ENCODE measurements at places on chromosomes 3 and 15.

- DNase-seq: no peak
These were observed 38.7 kb downstream of the FAM174B start for GRCh38 chr15:92616621-92617548.

DNA sequence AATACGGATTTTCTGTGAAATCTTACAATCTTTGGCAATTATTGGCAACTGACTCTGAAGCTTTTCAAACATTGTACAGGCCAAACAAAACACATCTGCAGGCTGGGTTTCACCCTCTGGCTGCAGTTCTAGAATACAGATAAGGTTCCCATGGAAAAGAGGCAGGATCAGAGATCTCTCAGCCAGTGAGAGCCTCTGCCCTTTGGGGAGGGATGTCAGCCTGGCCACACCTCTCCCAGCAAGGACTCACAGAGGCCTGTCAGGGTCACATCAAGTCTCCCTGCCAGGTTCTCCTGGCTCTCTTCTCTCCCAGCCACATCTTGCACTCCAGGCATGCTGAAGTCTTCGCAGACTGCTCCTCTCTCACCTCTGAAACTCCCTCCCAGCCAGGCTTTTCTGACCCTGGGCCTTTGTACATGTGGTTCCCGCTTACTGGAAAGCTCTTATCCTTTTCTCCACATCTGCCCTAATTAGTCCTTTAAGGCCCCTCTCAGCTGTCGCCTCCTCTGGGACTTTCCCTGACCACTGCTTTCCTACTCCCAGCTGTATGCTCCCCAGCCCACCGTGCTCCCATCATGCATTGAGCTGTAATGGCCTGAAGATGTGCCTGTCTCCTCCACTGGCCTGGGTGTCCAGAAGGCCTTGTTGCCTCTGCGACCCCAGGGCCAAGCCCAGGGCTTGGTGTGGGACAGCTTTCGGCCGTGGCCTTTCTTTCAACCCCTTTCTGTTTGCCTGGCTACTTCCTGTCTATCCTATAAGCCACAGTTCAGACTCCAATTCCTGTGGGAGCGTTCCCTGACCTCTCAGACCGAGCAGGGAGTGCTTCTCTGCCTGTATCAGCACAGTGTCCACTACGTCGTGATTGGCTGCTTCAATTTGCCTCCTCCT lies 4.3 kb downstream of the RBP1 start:
- DNase-seq: no peak

- no peak for DNase-seq
These were observed 46.0 kb downstream of the RBM15B start for GRCh38 chr3:51436998-51437639.

DNA sequence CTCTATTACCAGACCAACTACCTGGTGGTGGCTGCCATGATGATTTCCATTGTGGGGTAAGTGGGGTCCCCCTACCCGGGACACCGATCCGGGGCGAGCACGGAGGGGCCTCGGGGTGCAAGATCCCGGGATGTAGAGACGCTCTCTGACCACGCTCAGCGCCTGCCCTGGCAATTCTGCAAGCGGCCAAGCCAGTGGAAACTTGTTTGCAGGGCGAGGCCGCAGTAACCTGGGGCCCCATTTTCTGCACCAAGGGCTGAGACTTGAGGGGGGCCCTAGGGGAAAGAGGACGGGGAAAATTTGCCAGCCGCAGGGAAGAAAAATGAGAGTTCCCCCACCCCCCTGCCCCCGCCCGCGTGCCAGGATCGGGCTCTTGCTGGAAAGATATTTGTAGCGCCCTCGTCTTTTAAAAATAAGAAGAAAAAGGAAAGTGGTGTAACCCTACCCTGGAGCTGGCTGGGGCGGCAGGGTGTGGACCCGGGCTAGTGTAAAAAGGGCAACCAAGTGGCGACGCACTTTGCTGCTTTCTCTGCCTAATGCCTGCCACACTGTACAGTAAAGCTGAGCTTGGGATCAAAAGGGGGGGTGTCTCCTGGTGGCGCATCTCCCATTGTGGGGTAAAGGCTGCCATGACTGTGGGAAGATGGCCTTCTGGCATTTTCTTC lies 563 bp downstream of the ARL6IP5 start:
- no peak for DNase-seq

DNA sequence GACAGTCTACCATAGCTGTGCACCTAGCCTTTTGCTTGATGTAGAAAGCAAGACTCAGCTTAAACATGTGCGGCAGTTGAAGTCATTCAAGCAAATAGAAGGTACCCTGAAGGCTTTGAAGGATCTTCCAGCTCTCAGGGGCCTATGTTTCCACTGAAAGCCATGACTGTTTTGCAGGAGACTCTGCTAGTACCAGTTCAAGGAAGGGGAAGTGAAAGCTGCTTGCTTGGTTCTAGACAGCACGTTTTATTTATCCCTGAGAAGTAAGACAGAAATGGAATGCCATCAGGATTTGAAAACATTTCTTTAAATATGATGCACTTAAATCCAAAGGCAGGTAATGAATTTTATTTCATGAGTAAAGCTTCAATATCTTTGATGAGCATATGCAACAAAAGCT lies 311.4 kb downstream of the PDCD6IP start:
- peak; percentile 31 for DNase-seq

DNA sequence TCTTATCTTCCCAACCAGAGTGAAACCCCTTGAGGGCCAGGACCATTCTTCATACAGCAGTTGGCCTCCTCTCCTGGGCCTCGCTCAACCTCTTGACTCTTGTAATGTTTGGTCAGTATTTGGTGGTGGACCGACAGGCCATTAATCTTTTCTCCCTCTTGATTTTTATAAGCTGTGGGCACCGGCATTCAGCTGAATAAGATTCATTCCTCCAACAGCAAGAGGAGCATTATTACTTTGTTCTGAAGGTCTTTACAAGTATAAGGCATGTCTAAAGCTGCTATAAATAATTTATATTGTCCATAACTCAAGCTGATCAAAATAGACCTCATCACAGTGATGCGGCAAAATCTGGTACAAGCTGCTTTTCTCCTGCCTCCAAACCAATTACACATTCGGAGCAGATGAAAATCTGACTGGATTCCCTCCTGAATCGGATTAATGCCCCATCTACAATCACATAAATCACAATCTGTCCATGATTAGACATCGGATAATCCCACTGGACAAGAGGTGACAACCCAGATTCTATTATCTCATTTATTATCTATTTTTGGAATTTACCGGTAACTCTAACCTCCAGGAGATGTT lies 8.4 kb upstream of the ISL2 start:
- DNase-seq: no peak

DNA sequence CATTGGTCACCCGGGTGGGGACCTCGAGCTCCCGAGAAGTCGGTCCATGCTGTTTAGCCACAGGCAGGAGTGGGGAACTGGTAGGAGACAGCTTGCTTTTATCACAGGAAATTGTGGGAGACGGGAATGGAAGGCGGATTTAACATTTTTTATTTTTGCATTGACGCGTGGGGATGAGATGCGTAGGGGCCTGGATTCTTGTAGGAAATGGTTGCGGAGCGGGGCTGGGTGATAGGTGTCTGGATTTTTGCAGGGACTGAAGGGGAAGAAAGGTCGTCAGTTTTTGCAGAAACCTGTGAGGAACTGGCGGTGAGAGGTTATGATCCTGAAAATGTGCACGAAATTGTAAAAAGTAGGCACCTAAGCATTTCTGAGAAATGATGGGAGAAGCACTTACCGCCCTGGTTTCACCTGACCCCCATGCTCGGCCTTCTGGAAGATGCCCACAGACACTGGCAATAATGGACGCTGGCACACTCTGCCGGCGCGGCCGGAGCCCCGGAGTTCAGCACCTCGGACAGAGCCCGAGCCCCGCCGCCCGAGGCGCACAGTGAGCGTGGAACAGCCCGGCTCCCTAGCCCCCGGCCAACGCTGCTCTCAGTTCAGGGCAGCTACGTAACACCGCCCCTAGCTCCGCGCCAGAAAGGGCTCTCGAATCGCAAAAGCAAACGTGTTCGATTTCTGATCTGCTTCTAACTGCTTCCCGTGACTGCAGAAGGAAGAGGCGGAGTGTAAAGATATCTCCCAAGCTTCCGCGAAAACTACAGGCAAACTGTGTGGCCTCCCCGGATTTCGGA lies 928 bp downstream of the ANKRD34C start:
- no peak for DNase-seq

DNA sequence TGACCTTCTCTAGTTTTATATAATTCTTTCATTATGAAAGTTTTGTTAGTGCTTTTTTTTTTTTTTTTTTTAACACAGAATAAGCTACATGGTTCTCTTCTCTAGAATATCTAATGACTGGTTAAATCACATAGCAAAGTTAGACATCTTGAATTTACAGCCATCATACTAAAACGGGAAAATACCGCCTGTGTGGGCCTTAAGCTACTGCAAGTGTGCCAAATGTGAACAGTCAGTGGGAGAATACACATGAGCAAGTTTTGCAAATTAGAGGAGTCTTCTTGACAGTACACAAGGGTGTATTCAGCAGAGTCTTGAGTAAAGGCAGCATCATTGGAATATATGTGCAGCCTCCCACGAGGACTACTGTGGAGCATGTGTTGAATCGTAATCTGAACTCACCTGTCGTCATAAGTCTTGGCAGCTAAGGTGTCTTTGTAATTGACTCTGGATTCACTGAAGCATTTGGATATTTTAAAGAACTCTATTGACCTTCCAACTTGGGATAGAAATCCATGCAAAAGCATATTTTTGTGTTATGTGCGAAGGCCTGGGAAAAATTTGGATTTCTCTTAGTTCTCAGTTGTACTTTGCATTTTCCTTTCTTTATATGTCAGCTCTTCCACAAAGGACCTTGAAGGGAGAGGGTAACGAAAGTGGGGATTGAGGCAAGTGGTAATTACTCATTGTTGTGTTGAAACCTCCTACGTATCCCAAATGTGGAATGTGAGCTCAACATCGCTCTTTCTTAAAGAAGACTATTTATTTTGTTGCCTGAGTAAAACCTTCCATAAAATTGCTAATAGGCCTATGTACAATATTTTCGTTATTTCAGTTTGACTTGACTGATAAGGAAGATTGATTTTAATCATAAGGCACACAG lies 117.4 kb downstream of the ATG7 start:
- DNase-seq: no peak

- peak; percentile 48 for DNase-seq
These were observed 2.2 kb upstream of the DCAF1 start for GRCh38 chr3:51501833-51502561.

DNA sequence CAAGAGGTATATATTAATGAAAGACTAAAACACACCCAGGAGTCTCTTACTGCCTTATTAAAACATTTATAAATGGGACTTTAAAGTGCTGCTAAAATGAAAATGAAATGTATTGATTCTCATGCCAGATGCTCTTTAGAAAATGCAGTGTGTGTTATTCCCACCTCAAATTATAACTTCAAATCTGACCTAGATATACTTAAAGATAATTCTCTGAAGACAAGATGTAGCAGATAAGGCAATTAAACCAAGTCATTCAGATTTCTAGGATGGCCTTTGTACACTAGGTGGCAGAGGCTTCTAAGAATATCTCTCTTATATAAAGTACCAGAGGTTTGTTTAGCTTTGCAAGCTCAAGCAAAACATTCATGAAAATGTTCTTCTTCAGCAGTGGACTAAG lies 26.9 kb upstream of the GOLGA8B start:
- DNase-seq: no peak

GRCh38 chr3:82509951-82510603 lies 748.6 kb upstream of the GBE1 start:
- DNase-seq: no peak

GRCh38 chr15:44489464-44489863 lies 47.5 kb upstream of the EIF3J start:
- DNase-seq: no peak

DNA sequence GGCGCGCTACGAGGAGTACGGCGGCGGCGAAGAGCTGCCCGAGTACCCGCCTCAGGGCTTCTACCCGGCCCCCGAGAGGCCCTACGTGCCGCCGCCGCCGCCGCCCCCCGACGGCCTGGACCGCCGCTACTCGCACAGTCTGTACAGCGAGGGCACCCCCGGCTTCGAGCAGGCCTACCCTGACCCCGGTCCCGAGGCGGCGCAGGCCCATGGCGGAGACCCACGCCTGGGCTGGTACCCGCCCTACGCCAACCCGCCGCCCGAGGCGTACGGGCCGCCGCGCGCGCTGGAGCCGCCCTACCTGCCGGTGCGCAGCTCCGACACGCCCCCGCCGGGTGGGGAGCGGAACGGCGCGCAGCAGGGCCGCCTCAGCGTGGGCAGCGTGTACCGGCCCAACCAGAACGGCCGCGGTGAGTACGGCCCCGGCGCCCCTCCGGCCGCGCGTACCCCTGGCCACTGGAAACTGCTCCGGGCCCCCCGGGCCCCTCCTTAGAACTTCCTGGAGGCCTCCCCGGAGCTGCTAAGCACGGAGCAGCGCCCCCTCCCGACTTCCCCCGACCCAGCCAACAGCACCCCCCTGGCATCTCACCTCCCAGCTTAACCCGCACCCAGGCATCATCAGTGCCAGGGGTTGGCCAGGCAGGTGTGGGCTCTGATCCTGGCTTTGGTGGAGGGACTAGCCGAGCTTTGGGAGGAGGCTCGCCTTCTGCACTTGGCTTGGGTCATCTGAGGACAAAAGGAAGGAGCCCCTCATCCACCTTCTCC lies 1.4 kb downstream of the LOXL1 start:
- no peak for DNase-seq

- DNase-seq: no peak
These were observed 28.8 kb downstream of the SAMMSON start for GRCh38 chr3:70028361-70028760.

GRCh38 chr3:126979046-126979628 lies 3.8 kb upstream of the PLXNA1 start:
- DNase-seq: no peak

- no peak for DNase-seq
These were observed 6.4 kb downstream of the IFT57 start for GRCh38 chr3:108215871-108216270.

GRCh38 chr3:12430086-12430485 lies 54.2 kb upstream of the TSEN2 start:
- no peak for DNase-seq

- DNase-seq: no peak
These were observed 30.7 kb downstream of the MESD start for GRCh38 chr15:80958818-80959495.

DNA sequence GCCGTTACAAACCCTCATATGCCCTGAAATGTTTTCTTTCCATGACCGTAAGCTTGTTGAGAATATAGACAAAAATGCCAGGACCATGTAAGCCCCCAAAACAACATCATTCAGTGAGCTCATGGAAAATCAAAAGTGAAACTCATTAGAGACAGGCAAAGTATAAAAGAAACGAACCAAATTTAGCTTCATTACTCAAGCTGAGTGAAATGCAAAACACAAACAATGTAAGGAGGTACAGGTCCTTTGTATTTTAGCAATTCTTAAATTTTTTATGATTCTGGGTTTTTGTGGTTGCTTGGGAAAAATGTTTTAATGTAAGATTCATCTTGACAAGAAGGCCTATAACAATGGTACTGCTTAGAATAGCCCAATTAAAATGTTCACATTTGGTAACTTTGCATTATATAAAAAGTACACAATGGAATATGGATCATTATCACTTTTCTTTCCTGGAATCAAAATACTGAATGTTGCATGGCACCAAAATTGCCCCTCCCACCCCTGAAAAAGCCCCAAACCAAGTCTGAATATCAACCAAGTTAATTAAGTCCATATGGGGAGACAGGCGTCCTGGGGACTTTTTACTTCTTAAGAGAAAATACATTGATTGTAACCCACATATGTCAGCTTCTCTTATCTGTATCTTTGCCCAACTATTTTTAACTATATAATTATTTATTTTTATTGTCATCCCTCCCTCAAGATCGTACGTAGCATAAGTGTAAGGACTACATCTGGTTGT lies 247.7 kb upstream of the CDIN1 start:
- no peak for DNase-seq

- DNase-seq: no peak
These were observed 25.0 kb downstream of the SLC12A8 start for GRCh38 chr3:125187599-125187910.

GRCh38 chr3:189702066-189702646 lies 71.0 kb downstream of the TP63 start:
- DNase-seq: no peak
